ENCODE measurements at places on chromosomes 11 and 22.

- DNase-seq = no peak
Measured at GRCh38 chr11:117909611-117910382, 19.4 kb downstream of the TMPRSS13 start.

DNA sequence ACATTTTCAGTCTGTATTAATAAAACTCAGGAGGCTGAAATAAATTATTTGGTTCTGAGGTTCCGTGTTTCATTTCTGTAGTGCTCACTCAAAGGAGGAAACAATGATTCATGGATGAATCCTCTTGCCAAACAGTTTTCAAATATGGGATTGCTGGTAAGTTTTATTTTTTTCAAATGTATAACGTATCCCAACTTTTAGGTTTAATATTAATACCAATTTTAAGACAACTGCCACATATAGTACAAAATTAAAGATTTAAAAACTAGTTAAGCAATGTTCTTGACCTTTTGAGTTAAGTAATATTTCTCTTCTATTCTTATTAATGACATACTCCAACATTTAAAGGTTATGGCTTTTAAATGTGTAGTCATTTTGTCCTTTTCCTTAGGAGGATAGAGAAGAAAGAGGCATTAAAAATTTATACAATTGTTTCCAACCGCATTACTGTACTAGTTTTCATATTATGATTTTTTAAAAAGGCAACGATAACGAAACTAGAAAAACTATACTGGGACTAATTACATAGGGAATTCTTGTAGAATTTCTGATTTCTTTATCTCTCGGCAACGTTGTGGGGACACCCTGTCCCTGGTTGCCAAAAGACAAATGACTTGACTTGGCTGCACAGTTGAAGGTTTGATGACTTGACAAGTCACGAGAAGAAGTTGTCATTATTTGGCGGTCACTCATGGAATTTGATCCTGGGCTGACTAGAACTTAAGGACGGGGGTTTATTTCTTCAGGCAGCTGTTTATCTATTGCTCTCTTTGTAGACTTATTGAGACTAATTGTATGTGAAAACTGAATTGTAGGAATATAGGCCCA lies 69.1 kb upstream of the ADSL start:
- no peak for DNase-seq

GRCh38 chr11:26557666-26558065 lies 14.4 kb downstream of the MUC15 start:
- no peak for DNase-seq

DNA sequence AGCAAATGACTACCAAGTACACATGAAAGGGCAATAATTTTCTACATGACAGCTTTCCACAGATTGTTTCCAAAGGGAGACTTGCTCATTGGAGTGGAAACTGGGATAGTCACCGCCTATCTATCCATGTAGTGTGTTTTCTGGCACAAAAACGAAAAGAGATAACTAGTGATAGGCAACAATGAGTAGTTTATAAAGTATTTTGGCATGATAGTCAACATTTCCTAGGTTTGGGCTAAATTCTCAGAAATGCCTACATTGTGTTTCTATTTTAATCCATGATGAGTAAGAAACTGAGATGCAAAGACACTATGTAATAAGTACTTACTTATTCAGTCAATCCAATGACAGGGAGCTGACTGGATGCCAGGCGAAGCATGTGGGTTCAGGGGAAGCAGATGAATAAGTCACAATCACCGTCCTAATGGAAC lies 1129.1 kb downstream of the DLG2 start:
- peak; percentile 82 for DNase-seq

DNA sequence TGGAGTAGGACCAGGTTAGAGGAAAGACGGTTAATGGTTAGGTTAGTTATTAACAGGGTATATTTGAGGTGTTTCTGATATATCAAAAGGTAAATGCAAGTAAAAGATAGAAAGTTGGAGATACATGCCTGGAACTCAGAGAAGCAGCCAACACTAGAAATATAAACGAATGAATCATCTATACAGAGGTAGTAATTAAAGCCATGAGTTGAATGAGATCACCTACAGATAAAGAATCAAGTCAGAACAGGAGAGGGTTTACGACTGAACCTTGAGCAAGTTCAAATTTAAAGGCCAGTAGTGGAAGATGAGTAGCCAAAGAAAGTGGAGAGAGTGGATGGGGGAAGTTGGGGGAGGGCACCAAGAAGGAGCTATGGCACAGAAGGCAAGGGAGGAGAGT lies 73.9 kb downstream of the SPON1 start:
- no peak for DNase-seq
